NCI-H226 (cell line): ENCODE measurements at places on chromosomes 7 and 10.
A peak's percentile ranks its signal among the peaks of the same experiment; 100 is the strongest.

DNA sequence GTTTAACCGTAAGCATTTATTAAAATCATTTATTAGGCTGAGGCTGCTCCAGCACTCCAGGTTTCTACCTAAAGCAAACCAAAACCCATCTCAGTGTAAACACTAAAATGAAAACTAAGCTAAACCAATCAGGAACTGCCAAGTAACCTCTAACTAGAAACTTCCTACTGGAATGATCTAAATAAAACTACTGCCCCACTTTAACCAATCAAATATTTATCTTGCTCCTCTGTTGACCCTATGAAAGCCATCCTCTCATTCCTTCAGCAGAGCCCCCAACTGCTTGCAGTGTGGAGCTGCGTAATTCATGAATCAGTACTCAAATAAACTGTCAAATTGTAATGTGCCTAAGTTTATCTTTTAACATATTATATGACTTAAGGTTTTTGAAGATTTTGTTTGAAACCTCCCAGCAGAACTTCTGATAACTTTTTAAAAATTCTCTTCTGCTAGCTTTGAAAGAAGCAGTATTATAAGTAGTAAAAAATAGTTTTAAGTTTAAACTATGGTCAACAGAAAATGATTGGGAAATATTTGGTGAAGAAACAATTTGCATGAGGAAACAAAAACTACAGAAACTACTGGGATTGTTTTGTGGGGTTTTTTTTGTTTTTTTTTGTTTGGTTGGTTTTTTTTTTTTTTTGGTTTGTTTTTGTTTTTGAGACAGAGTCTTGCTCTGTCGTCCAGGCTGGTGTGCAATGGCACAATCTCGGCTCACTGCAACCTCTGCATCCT lies 47.4 kb downstream of the GPR37 start:
- DNase-seq = no peak

DNA sequence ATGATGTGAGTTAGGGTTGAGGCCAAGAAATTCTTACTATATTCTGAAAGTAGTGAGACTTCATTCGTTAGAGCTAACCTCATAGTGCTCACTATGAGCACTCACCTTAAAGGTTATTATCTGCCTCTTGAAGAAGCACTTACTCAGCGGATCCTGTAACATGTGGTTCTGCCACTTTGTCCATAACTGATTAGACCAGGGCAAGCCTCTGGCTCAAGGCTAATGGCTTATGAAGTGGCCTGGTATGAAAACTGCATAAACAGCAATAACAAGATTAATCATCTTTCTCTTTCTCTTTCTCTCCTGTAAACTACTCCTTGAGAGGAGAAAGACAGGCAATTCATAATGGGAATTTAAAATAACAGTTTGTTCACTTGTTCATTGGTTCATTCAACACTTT lies 82.8 kb downstream of the MAPK8 start:
- no peak for DNase-seq

GRCh38 chr7:74993121-74993520 lies 28.6 kb downstream of the CASTOR2 start:
- DNase-seq = no peak

GRCh38 chr10:75283078-75283670 lies 47.4 kb upstream of the COMTD1 start:
- DNase-seq = no peak

GRCh38 chr10:13337128-13337826 lies 10.8 kb downstream of the SEPHS1 start:
- no peak for DNase-seq

DNA sequence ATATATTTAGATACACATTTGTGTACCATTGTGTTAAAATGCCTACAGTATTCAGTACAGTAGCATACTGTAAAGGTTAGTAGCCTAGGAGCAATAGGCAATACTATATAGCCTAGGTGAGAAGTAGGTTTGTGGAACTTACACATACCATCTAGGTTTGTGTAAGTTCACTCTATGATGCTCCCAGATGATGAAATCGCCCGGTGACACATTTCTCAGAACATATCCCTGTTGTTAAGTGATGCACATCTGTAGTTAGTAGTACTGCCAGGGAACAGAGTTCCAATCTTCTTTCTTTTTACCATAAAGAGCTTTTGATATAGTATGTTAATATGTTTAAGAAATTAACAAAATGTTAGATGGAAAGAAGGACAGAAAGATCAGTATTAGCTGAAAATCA lies 138.2 kb downstream of the SNX13 start:
- DNase-seq = no peak

DNA sequence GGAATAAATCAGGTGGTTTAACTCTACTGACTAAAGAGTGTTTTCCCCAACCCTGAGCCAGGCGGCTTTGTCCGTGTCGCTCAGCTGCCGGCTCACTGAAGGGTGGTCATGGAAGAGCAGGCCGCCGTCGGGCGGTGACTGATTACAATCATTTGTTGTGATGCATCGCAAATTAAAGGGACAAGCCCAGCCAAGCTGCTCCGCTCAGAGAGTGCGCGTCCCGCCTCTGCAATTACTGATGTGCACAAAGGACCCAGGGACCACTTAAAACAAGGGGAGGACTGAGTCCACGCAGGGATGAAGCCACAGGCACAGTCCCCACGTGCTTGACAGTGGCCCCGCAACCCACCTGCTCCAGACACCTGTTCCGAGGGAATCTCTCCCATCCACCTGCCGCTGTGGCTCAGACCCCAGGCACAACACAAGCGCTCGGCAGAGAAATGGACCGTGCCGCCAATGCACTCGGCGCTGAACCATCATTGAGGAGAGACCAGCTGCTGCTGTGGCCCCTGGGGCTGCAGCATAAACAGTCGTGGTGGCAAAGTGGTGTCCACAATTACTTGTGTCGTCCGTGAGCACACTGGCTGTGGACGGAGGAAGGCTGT lies 526.5 kb downstream of the PTPRN2 start:
- no peak for DNase-seq

DNA sequence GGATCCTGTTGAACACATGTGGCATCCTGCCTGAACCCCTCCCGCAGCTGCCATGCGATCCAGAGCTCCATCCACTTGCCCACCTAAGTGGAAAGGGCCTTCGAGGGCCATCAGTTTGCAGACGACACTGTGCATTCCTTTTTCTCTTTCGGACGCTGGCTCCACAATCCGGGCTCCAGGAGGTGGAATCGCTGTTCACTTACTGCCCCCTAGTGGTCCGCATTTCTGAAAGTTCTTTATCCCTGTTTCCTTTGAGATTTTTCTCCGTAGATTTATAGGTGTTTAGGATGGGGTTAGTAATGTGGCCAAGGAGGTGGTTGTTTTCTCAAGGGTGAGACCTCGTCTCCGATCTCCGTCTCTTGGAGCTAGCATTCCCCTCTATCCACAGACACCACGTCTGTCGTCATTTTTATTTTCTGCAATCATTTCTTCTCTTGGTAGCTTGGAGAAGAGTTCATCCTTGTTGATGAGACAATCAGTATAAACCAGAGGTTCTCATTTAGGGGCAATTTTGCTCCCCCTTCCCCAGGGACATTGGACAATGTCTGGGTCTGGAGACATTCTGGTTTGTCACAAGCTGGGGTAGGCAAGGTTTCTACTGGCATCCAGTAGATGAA lies 204.6 kb downstream of the ARHGAP21 start:
- no peak for DNase-seq

- no peak for DNase-seq
Measured at GRCh38 chr10:83522881-83523386, 616.4 kb upstream of the GHITM start.

DNA sequence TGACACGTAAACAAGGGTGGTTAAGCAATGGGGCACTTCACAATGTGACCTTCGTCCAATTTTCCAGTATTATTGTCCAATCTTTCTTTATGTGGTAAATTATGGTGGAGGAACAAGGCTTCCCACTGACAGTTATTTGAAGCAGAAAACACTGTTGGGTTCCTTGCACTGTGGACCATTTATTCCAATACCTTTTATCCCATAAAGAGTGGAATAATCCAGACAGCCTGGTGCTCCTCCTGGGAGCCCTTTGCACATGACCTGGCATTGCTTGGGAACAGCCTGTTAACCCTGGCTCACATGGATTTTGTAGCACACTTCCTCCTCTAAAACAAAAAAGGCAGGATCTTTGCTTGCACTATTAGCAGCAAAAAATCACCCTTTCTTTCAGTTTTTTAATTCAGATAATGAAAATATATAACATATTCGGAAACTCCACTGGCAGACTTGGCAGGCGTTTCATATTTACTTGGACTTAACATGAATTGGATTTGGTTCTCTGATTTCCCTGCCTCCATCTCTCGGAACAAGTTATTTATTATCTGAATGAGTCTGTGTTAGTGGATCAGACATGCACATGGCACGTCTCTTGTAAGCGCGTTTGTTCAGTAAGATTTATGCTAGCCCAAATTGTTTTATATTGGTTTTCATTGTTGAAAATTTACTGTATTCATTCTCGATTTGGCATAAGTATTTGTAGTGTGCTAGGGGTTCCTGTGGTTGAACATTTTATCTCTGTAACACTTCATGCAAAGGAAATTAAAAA lies 59.3 kb downstream of the BMPER start:
- no peak for DNase-seq

GRCh38 chr10:8437896-8438295 lies 383.4 kb downstream of the GATA3 start:
- DNase-seq = no peak

- DNase-seq = no peak
Measured at GRCh38 chr7:77281780-77282478, 82.3 kb upstream of the FGL2 start.

DNA sequence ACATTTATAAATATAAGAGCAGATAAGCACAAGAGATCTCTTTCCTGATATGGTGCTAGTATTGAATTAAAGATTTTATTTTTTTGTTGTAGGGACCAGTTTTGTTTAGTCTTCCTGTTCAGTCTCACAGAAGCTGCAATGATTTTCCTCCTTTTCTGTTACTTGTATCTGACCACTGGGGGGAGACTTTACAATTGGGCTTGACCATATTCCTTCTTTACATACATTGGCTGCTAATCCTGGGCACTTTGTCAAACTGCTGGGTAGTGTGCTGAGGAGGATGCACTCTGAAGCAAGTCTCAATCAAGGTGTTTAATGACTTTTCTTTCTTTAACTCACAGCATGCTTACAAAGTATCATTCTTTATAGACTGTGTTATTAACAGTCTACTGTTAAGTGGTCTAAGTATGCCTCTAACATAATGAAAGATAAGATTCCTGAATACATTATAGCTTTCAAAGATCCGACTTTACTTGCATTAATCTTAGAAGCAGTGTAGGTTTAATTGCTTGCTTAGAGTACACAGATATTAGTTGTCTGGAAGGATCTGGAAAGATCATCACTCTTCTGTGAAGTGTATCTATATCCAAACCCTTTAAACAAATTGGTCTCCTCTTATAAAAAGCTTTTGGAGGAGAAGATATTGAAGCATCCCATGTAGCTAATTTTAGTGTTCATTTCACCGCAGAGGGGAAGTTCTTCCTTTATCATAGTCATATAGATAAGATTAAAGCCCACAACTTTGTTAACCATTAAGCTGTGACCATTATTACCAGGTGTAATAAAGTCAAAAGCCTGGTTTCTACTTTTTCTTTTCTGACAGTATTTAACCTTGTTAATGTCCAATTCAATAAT lies 3.1 kb downstream of the PALS2 start:
- DNase-seq = peak; percentile 83

DNA sequence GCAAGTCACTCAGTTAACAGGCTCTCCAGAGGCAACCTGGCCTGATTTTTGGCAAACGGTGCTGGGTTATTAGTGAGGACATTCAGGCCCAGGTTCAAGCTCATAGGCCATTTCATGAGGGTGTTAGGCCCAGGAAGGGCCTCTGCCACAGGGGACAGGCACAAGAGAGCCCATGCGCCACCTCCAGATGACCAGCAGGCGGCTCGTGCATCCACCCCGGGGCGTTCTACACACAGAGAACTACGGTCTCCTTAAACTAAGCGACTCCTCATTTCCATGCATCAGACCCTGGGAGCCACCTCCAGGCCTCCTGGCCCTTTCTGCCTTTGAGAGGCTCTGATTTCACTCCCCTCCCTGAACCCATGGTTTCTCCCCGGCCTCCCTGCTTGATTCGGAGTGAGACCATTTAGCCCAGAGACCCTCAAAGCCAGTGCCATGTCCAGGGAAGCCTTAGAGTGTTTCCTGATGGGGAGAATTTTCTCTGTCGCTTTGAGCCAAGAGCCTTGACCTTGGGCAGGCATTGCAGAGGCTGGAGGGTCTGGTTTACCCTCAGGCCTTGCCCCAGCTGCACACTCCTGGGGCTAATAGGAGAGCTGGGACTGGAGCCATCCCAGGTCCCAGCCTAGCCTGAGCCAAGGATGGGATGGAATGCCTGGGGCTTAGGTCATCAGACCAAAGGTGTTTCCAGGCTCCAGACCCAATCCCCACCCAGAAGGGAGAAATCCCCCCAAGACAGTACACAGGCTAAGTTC lies 188.0 kb downstream of the GRID1 start:
- no peak for DNase-seq

DNA sequence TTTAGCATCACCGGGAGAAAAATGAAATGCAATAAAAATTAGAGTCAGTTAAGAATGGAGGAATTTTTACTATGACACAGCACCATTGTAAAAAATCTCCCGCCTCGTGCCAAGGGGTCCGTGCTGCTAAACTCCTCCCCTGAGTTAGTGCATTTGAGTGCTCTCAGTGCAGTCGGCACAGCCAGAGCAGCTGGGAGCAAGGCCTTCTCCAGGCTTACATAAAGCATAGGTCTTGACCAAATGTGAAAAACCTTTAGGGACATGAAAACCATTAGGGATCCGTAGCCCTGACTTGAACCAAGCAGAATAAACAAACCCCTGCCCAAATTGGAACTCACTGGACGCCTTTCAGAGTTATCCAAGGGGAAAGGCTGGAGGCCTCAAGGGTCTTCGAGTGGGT lies 152.6 kb downstream of the PLCE1 start:
- DNase-seq = no peak

DNA sequence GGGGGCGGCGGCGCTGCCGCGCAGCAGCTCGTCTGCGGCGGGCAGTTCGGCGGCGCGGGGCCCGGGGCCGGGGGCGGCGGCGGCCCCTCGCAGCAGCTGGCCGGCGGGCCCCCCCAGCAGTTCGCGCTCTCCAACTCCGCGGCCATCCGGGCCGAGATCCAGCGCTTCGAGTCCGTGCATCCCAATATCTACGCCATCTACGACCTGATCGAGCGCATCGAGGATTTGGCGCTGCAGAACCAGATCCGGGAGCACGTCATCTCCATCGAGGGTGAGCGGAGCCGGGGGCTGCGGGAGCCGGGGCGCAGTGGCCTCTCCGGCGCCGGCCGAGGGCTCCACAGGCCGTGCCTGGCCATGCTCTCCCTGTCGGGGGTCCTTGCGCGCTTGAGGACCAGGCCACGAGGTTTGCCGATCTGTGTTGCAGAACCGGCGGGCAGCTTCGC lies 548 bp downstream of the AGAP3 start:
- DNase-seq = no peak

- no peak for DNase-seq
Measured at GRCh38 chr10:101066896-101067355, 5.1 kb downstream of the KAZALD1 start.
